ENCODE measurements at places on chromosomes 6 and 20. TPM values are rescaled to one million over a fixed set of nuclear protein-coding genes. Genes with fewer than 3 reads are reported as not detected.
A peak's percentile ranks its signal among the peaks of the same experiment; 100 is the strongest.

Gene POPDC3
- polyA plus RNA-seq, result 0.52 TPM

Gene FOXA2
- 0.09 TPM for polyA plus RNA-seq

Gene MYLK2
- polyA plus RNA-seq, result 0.95 TPM

Gene CFAP61
- polyA plus RNA-seq, result 2.5 TPM

Gene PTPRA
- polyA plus RNA-seq, result 90.2 TPM

Gene NKAIN2
- 20.8 TPM for polyA plus RNA-seq

- DNase-seq, result no peak
Measured at GRCh38 chr20:43899274-43900120, 15.2 kb upstream of the TOX2 start.

DNA sequence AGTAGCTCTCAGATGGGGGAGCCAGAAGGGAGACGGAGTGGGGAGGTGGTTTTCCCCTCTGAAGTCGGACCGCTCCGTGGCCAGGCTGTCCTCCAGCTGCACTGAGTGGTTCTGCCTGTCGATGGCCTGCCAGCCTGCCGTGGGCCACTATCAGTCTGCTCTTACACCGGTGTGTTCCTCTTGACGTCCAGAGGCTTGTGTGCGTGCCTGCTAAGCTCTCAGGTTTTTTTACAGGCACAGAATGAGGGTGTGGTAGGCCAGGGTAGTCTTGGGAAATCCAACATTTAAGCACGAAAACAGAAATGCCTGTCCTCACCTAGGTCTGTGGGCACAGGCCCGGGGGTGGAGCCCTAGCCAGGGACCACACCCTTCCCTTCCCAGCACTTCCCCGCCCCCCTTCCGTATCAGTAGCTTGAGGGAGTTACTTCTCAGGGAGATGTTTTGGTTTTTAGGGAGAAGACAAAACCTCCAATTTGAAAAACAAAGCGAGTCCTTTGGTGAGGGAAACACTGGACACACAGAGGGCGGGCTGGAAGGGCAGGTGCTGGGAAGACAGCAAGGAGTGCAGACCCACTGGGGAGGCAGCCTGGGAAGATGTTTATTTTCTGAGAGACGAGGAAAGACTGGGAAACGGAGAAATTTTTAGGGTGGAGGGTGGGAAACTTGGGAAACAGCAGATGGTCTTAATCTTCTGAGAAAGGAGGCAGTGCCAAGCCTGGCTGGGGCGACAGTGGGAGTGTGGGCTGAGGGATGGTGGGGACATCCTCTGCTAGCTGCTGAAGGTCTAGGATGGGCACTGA lies 106.5 kb downstream of the LY86 start:
- no peak for DNase-seq

GRCh38 chr6:11146117-11146826 lies 34.7 kb upstream of the ERVFRD-1 start:
- DNase-seq, result no peak

GRCh38 chr6:42781796-42782688 lies at the start of gene BICRAL:
TSS of gene BICRAL (plus strand) at chr6:42782052. CDS start at chr6:42822023, 39,971 bp downstream.
- DNase-seq, result peak; percentile 88

- no peak for DNase-seq
Measured at GRCh38 chr6:134676307-134677281, 273.3 kb downstream of the ALDH8A1 start.

DNA sequence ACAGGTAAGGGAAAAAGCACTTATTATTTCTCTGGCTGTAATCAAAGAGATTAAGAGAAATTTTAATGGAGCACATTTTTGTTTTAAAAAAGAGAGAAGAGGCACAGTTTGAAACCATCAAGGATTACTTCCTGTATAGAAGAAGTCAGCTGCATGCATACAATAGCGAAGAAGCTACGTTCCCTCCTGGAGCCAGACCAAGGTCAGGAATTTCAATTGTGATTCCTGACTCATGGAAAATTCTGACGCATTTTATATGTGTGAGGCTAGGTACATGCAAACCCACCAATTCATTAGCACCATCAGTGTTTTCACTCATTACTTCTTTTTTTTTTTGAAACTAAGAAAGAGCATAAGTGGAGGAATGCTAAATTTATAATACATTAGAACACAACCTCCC lies 232.7 kb upstream of the SGK1 start:
- DNase-seq, result no peak

GRCh38 chr6:124869416-124869815 lies 92.8 kb upstream of the RNF217 start:
- no peak for DNase-seq

- no peak for DNase-seq
Measured at GRCh38 chr6:41688256-41688965, 47.0 kb downstream of the TFEB start.

DNA sequence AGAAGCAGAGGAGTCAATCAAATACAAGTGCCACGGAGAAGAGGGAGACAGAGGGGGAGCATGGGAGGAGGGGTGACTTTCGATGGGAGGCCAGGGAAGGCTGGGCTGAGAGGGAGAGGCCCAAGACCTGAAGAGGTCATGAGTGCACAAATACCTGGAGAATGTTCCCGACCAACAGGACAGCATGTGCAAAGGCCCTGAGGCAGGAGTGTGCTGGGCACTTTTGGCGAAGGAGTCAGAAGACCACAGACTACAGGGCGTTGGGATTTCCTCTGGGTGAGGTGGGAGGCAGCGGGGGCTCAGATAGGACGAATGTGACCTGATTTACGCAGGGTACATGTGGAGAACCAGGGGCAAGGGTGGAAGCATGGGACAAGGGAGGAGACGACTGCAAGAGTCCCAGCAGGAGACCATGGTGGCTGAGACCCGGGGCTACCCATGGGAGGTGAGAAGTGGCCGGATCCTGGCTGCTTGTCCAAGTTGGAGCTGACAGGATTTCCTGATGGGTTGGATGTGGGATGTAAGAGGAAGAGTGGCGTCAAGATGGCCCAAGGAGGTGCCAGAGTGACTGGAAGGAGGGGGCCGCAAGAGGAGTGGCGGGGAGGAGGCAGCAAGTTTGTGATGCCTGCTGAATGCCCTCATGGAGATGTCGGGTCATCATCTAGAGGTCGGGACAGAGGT lies 23.4 kb downstream of the PREX1 start:
- no peak for DNase-seq

DNA sequence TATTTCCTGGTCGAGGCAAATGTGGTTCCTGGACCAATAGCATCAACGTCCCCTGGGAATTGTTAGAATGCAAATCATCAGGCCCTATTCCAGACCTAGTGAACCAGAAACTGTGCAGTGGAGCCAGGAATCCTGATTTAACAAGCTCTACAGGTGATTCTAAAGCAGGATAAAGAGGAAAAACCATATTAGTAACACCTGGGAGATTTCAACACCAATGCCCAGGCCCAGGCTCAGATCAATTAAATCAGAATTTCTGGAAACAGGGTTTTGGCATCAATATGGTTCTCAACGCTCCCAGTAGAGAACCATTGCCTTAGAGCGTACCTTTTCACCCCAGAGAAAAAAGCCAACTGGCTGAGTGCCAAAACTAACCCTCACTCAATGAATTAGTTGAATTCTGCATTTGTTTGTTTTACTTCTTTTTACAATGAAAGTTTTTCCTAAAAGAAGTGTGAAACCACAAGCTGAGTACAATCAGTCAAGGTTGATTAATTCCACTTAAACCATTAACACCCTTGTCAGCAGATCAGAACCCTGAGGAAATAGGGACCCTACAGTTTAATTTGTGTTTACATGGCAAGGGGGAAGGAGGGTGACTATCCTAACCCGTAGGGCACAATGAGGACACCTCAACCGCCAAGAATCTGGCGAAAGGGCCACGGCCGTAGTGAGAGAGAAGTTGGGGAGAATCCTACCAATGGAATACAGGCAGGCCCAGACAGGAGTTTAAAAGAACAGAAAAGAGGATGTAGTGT lies 34.9 kb upstream of the LOC128125822 start:
- DNase-seq, result no peak

DNA sequence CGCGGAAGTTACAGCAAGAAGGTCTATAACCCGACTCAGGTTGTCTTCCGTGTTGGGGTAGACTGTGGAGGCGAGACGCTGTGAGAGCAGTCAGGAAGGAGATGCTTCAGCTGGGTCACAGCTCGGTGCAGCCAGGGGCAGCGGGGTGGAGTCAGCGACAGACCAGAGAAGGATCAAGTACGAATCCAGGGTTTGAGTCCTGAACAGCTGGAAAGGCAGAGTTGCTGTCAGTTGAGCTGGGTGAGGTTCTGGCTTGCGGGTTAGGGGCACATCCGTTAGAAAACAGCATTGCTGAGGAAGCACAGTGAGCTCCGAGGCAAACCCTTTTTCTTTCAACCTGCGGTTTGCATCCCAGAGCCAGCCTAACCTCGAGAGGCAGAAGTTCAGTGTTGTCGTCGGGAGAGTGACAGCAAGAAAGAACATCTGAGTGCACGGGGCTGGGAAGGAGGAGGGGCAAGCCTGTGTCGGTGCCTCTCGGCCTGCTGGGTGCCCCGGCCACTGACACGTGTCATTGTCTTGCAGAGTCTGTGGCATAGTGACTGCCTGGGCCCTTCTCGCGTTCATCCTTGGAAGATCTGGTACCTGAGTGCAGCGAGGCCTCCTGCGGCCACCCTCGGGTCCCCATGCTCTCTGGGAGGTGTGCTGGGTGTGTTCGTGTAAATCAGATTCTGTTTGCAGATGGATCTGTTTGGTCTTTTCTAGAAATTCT lies 20.0 kb downstream of the PNLDC1 start:
- no peak for DNase-seq

Data from renal pelvis (tissue), 12 donors.